ENCODE measurements at places on chromosomes 2 and 18.

DNA sequence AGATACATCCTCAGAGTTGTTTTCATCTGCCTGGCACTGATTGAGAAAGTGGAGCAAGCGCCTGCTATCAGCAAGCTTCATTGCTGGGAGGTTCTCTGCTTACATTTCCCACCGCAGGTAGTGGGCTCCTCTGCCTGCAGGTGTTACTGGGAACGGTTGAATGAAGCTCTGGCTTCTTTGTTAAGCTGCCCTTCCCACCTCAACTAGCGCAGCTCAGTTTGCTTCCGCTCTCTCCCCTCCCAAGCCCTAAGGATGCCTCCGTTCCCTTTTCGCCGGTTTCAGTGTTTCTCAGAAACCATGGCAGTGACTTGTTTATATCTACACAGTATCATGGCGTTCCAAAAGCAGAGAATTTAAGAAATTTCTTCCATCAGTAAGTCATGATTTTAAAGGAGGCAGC, 72.2 kb upstream of the B3GNT7 start:
- no peak for DNase-seq

- no peak for DNase-seq
Measured at GRCh38 chr2:109265369-109265768, 136.4 kb downstream of the SH3RF3 start.

DNA sequence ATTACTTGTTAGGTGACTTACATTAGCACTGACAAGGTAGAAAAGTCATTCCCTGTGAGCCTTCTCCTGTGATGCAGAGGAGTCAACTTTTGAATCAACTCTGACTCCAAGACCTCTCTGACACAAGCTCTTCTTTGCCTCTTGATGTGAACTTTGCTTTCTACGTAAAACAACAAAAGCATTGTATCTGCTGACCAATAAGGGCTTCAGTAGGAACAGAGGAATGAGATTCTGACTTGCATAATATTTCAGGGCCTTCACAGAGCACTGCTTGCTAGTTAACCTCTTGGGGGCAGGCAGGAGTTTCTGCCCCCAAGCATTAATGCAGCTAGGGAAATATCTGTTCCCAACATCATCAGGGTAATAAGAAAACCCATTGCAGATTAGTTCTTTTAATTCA, 791.5 kb downstream of the BCL11A start:
- DNase-seq = no peak

DNA sequence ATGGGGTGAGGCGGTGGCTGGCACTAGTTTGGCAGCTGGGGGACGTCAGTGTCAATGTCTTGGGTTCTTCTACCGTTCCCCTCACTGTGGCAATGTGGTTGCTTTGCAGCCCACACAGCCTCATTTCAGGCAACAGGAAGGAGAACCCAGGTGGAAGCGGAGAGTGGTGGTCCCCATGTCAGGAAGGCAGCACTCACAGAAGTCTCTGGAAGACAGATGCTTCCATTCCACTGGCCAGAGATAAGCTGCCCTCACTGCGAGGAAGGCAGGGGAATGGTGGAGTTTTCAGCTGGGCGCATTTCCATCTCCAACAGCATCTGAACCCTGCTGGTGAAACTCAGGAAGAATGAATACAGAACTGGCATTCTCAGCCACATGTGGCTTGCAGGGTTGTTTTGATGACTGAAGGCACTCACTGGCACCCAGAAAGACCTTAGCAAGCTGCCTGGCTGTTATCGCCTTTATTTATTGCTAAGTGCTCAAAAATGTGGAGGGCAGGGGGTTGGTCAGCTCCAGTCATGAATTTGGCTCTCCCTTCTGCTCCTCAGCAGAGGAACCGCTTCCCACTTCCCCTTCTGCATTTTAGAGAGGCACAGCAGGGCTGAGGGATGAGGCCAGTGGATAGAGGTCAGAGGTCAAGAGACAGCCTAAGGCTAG, 19.4 kb downstream of the KCNIP3 start:
- DNase-seq = no peak

DNA sequence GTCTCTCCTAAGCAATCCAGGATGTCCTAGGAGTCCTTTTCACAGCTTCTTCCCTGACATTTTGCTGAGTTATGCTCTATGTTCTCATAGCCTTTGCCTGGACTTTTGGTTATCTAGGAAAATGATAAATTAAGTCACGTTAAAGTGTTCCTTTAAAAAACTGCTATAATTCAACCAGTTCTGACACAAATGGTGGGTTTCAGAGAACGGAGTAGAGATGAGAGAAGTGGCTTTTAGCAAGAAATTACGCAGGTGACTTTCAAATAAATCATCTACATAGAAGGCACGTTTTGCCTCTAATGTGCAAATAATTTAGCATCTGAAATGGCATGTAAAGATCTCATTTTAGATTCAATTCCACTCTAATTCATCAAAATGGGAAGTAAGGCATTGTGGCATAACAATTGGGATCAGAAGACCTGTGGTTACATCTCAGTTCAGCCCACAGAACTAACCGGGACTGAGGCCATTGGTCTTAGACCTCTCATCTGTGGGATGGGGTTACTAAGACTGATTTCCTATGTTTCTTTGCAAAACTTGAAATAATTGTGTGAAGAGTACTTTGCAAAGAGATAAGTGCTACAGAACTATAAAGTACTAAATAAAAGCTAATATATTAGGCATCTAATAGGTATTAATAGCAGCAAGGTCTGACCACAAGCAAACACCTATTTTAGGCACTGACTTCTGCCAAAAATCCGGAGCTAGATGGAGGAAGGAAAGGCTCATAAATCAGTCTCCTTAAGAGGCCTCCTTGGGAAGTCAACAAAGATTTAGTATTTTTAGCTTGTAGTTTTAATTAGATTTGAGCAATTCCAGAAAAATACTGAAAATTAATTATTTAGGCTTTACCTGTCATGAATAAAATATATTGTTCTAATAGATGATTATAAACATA, 211.4 kb downstream of the PIEZO2 start:
- no peak for DNase-seq

GRCh38 chr2:221767106-221768012, 195.3 kb upstream of the EPHA4 start:
- DNase-seq = no peak

- DNase-seq = no peak
Measured at GRCh38 chr2:176134035-176134434, 4.5 kb downstream of the HOXD8 start.

DNA sequence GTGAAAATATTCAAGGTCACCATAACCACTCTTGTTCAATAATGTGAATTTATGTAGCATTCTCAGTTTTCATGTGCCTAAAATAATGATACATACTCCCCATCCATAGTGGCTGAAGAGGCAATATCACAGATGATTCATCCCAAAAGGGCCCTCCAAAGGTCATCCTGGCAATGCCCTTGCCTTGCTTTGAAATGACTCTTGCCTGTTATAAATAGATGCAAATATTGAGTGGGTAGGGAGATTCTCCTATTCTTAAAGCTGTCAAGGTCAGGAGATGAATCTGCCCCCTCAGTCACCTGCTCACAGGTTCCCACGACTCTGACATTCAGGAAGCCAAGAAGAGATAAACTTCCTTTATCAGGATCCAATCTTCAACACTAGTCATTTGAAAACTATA, 490.5 kb downstream of the TNS1 start:
- DNase-seq = no peak

GRCh38 chr2:76316691-76317090, 606.0 kb upstream of the GCFC2 start:
- no peak for DNase-seq

GRCh38 chr2:100148883-100149282, 6.5 kb upstream of the AFF3 start:
- no peak for DNase-seq

DNA sequence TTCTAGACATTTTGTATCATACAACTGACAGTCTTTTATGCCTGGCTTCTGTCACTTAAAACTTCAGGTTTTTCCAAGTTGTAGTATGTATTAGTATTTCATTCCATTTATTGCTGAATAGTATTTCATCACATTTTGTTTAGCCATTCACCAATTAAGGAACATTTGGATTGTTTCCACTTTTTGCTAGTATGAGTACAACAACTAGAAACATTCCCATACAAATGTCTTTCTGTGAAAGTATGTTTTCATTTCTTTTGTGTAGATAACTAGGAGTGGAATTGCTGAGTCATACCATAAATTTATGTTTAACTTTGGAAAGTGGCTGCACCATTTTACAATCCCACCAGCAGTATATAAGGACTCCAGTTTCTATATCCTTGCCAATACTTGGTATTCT, 135.9 kb downstream of the ATAD2B start:
- no peak for DNase-seq

- no peak for DNase-seq
Measured at GRCh38 chr2:181828122-181828705, 63.3 kb upstream of the ITPRID2 start.

DNA sequence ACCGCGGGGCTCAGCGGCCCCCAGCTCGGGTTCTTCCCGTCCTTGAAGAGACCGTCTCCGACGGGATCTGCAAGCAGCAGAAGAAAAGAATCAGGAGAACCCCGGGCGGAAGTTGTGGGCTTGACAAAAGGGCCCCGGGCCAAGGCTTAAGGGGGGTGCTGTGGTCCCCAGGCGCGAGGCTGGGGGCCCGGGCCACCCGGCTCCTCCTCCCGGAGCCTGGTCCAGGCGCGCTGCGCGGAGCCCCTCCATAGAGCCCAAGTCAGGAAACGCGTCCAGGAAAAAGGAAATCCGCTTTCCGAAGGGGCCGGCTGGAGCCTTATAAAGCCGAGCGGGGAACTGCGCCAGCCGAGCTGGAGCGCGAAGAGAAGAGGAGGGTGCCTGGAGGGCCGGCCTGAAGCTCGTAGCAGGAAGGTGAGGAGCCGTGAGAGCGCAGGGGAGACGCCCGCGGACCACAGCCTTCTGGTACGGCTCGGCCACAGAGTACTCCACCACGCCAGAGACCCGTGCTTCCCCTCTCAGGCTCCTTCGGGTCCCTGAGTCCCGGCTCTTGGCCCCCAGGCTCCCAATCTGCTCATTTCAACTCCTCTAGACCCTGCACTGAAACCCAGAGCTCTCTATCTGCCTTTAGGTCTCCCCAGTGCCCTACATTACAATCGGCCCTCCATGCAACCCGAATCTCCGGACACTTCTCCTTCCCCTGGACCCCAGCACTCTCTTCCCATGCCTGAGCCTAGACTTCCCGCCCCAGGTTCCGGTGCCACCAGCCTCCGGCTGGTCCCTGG, 554 bp downstream of the FEV start:
- no peak for DNase-seq

DNA sequence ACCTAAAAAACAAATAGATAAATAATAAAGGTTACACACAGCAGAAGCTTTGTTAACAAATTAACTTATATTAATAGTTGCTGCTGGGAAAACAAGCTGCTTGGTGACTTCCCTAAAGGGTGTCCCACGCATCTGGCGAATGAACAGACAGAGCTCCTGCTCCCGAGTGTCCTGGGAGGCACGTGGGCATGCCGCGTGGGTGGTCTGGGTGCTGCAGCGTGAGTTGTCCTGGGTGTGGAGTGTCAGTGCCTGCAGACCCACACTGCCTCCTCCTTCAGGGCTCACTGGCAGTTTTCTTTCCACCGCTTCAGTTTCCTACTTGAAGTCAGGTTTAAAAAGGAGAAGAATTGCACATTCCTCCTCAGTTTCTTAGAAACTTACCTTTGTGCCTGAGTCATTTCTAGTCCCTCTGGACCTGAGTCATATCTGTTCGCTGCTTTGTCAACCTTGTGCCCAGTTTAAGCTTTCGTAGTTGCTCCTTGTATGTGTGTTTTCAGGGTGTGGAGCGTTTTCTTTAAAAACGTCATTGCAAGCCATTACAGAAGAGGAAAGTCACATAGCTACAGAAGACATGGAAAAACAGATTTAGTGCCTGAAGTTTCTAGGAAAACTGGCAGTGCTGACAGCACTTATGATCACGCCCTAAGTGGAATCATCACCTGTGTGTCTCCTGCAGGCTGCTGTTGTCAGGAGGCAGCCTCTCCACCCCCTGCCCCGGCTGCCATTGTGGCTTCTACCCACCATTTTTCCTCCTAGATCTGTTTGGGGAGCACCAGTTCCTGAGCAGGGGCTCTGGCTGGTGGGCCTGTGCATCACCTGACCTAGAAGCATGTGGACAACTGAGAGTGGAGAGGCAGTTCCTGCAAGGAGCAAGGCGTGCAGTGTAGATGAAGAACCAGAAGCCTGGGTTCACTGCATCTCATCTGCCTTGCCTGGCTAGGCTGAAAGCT, 24.5 kb downstream of the IMPA2 start:
- no peak for DNase-seq

GRCh38 chr2:166197446-166197845, 69.6 kb upstream of the SCN1A start:
- no peak for DNase-seq

GRCh38 chr2:201233812-201234662, 26.3 kb upstream of the CASP8 start:
- no peak for DNase-seq

DNA sequence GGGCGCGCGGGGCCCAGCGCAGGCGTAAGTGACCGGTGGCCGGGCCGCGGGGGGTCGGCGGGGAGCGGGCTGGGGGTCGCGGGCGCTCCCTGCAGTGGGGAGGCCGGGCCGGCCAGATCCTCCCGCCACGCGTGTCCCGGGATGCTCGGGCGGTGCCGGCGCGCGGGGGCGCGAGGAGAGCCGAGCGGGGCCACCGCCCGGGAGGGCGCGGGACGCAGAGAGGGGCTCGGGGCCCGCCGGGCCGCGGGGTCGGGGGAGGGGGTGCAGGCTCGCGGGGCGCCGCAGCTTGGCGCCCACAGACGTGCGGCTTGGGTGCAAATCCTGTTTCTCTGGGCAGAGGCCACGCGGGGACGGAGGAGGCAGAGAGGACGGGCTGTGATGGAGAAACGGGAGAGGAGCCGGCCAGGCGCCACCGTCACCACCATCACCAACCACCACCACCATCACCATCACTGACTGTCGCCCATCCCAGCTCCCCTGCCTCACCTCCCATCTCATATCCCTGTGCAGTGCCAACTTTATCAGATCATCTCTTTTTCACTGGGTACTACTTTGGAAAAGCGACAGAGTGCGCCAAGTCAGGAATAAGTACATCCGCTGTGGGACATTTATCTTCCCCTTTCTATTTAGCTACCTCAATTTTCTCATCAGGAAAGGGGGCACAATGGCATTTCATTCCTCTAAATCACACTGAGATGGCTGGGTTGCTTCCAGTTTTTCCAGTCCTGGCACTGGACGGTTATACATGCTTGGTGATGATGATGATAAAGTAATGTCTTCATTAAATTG, 97.2 kb upstream of the GPR45 start:
- DNase-seq = no peak

GRCh38 chr2:177629357-177630024, 236.9 kb downstream of the AGPS start:
- DNase-seq = no peak

DNA sequence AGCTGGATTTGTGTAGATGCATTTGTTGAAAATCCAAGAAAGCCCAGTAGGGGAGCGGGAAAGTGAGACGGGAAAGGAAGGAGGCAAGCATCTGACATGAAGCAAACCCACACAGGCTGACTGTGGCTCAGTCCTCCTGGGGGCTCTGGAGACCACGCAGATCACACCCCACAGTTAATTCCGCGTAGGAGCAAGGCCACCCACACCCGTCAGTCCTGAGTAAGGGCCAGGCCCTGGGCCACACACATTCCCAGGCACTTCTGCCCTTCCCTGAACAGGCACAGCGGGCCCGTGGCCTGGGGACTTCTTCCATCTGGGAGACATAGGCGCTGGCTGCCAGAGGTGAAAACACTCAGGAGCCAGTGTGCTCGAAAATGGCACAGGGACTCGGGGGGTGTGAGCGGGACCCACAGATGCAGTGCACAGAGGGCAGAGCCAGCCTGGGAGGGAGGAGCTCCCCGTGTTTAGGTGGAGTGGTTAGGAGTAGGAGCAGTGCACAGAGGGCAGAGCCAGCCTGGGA, 19.4 kb upstream of the PRLH start:
- DNase-seq = no peak
